Colonic mucosa (tissue), 4 donors: ENCODE measurements at places on chromosomes 16 and 17. TPM values are rescaled to one million over a fixed set of nuclear protein-coding genes. Genes with fewer than 3 reads are reported as not detected.

The SSTR5 gene
- total RNA-seq: 0.37 TPM

The ZNF75A gene
- 20.5 TPM for total RNA-seq

The TUBG1 gene
- 32.3 TPM for total RNA-seq

The KCNJ12 gene
- 2.2 TPM for total RNA-seq

The PYDC1 gene
- total RNA-seq: not detected

The CES4A gene
- 7.8 TPM for total RNA-seq

The PYY gene
- total RNA-seq: 258 TPM
